ENCODE measurements at places on chromosomes 16 and 17.

- no peak for DNase-seq
These were observed 7.7 kb upstream of the TMEM92 start for GRCh38 chr17:50266384-50267073.

GRCh38 chr17:30545024-30545423 is 67.8 kb downstream of the GOSR1 start:
- DNase-seq: no peak

- DNase-seq: no peak
These were observed 72.1 kb upstream of the RCVRN start for GRCh38 chr17:9977180-9977575.

GRCh38 chr16:12723681-12724080 is 80.0 kb downstream of the CPPED1 start:
- no peak for DNase-seq

DNA sequence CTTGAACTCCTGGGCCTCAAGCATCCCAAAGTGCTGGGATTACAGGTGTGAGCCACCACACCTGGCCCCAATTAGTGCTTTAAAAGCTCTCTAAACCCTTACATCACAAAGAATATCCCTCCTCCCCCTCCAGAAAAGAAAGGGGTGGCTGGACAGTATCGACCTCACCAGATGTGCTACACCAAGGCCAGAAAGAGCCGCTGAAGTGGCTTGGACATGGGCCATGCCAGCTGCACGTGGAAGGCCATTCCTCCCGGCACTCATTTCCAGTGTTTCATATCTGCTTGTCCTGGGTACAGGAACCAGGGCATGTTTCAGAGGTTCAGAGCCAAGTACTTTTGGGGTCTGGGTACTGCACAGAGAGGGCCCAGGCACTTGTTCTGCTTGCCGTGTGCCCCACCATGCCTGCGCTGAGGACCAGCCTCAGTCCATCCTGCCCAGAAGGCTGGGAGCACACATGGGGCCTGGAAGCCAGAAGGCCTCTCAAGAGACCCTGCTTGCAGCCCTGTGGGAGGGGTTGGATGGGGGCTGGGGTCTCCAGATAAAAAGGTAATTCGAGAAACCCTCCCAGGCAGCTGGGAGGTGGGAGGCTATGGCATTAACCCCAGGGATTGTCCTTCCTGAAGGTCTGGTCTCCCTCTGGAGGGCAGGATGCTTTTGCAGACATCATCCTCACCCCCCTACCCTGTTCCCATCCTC is 3.5 kb upstream of the SRRM2 start:
- DNase-seq: no peak

DNA sequence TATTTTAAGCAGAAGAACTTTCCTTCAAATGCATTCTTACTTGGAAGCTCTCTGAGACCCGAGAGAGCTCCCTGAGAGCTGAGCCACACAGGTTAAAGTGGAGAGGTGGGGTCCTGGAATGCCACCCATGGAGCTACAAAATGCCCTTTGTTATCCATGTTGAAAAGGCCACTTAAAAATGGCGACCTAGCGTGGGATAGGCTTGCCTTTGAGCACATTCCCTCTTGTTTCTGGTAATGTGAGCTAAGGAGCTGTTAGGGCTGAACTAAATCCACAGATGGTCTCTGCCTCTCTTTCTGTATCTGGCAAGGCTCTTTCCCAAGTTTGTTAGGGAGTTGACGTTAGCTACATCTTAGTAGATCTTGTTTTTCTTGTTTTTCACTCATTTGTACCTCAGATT is 171.6 kb downstream of the SNX29 start:
- no peak for DNase-seq

DNA sequence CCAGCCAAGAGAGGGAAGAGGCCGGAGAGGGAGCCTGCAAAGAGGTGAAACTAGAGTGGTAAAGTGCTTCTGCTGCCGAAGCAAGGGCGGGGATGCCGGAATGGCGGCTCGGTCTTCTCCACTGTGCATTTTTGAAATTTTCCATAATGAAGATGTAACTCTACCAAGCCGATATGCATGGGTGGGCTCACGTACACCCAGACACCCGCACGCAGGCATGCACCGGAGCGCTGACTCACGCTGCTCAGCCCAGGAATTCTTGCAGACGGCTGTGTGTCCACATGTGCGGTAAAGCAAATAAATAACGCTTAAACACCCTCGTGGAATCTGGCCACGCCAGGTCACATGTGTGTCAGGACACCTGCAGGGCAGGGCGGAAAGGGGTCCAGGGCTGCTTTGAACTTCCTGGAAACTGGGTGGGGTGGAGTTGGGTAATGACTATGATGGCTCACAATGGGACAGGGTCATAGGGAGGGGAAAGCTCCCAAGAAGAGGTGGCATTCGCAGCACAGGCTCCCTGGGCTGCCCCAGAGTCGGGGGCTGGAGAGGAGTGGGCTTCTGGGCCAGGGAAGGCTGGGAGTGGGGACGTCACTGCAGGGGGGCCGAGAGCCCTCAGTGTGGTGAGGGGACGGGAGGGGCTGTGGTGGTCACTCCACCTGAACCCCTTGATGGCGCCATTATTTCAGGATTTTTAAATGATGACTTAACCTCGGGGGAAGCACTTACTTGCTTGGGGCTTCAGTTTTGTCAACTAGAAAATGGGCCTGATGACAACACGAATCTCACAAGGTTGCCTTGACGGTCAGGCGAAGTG is 265.5 kb downstream of the PARN start:
- DNase-seq: no peak

DNA sequence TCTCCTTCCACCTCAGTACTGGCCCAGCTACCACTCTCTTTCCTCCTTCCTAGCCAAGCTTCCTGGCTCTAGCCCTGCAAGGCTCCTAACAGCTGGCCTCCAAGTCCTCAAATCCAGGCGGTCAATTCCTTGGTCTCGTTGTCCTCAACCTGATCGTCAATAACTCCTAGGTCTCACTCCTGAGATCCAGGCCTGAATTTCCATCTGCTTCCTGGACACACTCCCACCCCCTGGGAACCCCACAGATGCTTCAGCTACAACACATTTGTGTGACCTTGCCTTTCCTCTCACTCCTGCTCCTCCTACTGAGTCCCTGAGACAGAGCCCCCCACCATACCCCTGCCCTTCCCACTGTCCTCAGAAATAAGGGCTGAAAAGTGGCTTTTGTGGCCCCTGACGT is 2.3 kb downstream of the ENKD1 start:
- DNase-seq: no peak

DNA sequence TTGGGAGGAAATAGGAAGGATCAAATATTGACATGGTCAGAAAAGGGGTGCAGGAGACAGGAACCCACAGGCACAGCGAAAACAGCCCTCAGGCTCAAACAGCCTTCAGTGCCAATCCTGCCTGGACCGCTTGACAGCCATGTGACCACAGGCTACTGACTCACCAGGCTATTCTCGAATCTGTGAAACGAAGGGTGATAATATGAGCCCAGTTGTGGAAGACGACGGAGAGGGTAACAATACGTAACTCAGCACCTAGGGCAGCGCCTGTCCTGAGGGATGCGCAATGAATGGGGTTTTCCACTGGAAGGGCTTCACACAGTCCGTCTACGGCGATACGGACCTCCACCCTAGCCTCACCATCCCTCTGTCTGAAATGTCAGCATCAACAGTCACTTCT is 117.3 kb upstream of the RCVRN start:
- DNase-seq: no peak

GRCh38 chr17:2188971-2189630 is 114.5 kb downstream of the SMG6 start:
- DNase-seq: no peak

DNA sequence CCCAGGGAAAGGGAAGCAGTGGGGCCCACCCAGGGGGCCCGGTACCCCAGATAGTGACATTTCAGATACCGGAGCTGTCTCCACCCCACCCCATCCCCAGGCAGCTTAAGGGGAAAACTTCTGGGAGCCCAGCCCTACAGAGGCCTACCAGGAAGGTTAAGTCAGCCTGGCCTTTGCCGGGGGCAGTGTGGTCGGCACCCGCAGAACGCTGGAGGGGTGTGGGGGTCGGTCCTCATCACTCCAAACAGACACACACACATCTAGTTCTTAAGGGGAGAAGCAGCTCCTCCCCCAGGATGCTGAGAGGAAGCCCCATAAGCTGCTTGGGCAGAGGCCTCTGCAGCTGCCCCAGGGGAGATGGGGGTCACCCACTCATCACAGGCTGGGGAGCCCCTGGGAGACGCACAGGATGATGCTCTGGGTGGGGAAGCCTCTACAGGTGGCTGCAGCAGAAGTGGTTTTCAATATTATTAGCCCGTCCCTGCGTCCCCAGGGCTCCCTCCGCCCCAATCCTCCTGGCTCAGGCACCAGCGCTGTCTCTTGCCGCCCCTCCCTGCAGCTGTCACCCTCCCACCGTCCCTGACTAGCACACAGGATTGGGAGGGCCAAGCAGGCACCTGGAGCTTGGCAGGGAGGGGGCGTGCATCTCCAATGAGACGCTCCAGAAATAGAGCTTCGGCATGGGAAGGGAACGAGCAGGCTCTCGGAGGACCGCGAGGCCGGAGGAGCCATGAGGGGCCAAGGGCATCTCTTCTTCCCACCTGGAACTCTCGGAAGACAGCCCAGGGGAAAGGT is 1.4 kb upstream of the ABR start:
- DNase-seq: no peak

Measured in NCI-H187 treated with DMSO at 0.1 percent for 48 hours (cell line).